ENCODE measurements at places on chromosomes 2 and 18. TPM values are rescaled to one million over a fixed set of nuclear protein-coding genes. Genes with fewer than 3 reads are reported as not detected.

PDE11A gene
- 0.64 TPM for polyA plus RNA-seq

CTDP1 gene
- 6.4 TPM for polyA plus RNA-seq

SNTG2 gene
- polyA plus RNA-seq: 0.50 TPM

ANKRD30B gene
- polyA plus RNA-seq: not detected

ITGA4 gene
- polyA plus RNA-seq: 25.8 TPM

- no peak for DNase-seq
Measured at GRCh38 chr2:72137498-72138010, 10.1 kb downstream of the CYP26B1 start.

DNA sequence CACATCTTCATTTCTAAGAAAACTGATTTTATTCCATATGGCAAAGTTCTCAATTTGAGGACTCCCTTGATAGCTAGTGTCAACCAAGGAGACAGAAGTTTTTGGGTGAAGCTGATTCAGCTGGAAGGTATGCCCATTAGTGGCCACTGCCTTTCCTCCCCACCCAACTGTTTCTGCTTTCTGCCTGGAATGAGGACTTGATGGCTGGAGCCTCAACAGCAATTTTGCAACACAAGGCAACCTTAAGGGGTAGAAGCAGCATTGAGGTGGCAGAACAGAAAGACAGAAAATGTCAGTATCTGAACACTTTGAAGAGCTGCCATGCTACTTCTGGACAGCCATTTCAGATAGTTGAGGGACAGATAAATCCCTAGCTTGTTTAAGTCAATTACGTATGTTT, 47.0 kb downstream of the INHBB start:
- no peak for DNase-seq

GRCh38 chr2:3466966-3467365, 52.4 kb downstream of the ADI1 start:
- no peak for DNase-seq

DNA sequence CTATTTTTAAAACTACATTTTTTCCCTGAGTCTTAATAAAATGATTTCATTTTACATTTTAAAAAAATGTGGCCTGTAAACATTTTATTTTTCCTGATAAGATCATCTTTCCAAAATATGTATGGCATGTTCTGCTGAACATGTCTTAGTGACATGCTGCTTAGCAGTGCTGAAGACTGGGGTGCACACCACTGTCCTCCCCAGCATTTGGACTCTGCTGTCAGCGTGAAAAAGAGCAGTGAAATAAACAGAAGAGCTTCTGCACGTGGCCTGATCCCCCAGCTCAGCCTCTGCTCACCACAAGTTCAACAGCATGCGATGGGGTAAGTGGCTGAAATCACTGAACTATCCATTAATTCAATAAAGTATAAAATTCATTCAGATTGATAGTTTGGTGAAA, 81.6 kb upstream of the ZNF521 start:
- no peak for DNase-seq

- no peak for DNase-seq
Measured at GRCh38 chr2:129880309-129880708, 99.2 kb upstream of the RAB6C start.

- DNase-seq: peak; percentile 95
Measured at GRCh38 chr2:56183643-56184499, at the start of gene CCDC85A. CCDC85A (plus strand) TSS chr2:56183990; CDS start chr2:56184625, 635 bp downstream.

DNA sequence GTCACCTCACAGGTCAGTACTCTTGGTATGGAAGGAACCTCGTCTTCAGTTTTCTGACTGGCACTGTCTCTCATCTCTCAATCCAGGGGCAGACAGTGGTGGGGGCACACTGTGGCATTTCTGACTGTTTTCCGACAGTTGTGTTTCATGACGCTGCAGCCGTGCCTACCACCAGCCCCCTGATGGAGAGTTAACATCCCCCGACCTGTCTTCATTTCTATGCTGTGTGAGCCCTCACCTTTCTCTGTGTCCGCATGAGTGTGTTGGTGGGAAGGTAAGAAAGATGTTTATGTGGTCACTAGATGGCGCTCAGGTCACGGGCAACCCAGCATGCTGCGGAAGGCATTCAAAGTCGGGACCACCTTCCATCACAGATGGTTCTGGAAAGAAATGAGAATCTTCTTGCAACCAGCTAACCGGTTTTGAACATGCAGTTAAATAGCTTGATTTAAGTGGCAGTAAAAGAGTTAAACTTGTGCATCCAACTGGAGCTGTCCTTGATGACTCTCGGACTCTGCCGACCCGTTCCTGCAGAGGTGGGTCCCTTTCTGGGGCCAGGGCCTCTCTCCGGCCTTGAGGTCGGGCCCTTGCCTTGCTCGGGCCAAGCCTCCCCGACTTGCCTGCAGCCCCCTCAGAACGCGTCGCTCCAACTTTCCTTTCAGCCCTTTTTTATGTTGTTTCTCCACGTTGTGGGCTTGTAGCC, 92.4 kb downstream of the DYSF start:
- peak; percentile 47 for DNase-seq

DNA sequence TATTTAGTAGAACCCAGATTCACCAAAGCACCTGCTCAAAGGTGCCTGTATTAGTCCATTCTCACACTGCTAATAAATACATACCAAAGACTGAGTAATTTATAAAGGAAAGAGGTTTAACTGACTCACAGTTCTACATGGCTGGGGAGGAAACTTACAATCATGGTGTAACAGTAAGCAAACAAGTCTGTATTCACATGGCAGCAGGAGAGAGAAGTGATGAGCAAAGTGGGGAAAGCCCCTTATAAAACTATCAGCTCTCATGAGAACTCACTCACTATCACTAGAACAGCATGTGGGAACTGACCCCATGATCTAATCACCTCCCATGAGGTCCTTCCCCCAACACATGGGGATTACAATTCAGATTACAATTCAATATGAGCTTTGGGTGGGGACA, 28.0 kb upstream of the DDX18 start:
- DNase-seq: no peak

- DNase-seq: no peak
Measured at GRCh38 chr2:71560638-71561011, 107.3 kb downstream of the DYSF start.

- DNase-seq: no peak
Measured at GRCh38 chr2:224099861-224100643, 61.0 kb upstream of the SERPINE2 start.

DNA sequence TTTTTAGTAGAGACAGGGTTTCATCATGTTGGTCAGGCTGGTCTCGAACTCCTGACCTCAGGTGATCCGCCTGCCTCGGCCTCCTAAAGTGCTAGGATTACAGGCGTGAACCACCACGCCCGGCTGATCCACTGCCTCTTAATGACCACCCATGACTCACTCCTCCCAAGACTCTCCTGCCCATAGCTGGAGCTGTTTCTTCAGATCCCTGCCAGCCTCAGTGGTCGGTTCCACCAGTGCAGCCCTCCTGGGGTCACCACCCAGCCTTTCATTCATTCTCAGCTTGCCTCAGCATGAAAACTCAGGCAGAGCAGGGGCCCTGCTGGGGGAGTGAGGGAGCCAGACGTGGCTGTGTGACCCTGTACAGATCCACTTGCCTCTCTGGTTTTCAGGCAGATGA, 12.5 kb downstream of the KCNIP3 start:
- no peak for DNase-seq
